Fibroblast of the aortic adventitia (primary cell): ENCODE measurements at places on chromosomes 3 and 15.

DNA sequence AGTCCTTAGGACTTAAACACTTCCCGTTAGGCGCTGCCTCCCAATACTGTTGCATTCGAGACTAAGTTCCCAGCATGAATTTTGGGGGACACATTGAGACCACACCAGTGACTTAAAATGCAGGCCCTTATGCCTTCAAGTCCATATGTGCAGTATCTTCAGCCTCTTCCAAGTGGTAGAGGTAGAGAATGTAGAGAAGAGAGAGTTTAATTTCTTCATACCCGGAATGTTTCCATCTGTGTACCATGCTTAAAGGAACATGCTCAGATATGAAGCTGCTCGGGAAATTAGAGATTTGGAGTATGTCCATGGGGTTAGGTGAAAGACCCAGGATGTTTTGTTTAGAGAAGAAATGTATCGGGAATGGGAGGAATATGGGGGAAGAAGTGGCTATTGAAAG lies 12.6 kb downstream of the DUT start:
- no peak for DNase-seq

DNA sequence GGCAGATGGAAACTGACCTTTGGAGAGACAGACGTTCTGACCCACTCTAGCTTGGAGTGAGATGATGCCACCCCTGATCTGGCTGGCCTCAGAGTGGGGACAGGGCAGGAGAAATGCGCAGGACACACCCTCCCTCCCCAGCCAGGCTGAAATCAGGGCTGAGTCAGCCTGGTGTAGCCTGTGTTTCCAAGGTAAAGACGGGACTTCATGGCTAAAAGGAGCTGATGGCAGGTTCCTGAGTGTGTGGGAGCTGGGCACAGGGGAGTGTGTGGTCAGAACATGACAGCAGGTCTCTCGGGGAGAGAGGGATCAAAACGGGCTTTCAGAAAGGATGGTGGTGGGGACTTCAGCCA lies 14.6 kb upstream of the POLG start:
- no peak for DNase-seq

- DNase-seq: no peak
These were observed 179.8 kb upstream of the TPM1 start for GRCh38 chr15:62862717-62863116.

- DNase-seq: no peak
These were observed 2.4 kb downstream of the EHD4 start for GRCh38 chr15:41969851-41970431.

DNA sequence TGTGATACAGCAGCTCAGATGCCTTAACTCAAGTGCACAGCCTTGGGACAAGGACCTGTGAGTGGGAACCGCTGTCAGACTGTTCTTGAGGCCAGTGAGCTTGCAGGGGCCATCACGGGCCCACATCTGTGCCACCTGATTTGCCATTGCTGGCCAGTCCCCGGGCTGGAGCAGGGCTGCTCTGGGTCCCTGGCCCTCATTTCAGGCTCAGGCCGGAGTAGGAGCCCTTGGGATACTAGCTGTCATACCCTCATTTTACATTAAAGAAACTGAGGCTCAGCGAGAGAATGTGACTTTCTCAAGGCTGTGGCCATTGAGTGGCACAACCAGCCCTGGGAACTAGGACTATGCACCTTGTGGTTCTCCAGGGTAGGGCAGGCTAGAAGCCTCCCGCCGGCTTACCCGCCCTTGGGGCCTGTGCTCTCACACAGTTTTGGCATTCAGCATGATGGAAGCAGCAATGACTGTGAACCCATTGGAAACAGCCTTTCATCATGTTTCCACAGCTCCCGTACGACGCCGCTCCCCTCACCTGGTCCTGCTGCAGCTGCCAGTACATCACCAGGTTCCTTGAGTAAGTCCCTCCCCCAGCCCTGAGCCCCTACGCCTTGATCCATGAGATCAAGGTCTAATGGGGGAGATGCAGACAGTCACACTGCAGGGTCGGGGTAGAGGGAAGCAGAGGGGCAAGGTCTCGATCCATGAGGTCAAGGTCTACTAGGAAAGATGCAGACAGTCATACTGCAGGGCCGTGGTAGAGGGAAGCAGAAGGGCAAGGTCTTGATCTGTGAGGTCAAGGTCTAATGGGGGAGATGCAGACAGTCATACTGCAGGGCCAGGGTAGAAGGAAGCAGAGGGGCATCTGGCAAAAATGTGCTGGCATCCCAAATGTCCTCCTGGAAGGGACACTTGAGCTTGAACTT lies 42.2 kb downstream of the GOLGA6L10 start:
- no peak for DNase-seq

DNA sequence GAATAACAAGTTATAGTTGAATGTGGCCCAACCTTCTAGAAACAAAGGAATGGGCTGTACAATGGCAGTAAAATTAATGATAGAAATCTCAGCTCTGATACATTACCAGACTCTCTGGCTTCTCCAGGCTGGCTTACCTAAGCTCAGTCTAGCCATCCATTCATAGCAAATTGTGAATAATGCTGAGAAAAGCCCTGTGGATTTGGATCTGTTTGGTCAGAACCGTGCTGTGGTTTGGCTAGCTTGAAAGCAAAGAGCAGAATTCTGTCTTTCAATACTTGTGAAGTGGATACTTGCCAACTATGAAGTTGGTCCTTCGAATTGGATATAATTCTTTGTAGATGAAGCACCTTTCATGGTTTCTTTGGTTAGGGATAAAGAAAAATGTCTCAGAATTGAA lies 199.1 kb downstream of the EPHA3 start:
- peak; percentile 6 for DNase-seq

GRCh38 chr3:5635746-5636145 lies 448.2 kb downstream of the EDEM1 start:
- DNase-seq: no peak

DNA sequence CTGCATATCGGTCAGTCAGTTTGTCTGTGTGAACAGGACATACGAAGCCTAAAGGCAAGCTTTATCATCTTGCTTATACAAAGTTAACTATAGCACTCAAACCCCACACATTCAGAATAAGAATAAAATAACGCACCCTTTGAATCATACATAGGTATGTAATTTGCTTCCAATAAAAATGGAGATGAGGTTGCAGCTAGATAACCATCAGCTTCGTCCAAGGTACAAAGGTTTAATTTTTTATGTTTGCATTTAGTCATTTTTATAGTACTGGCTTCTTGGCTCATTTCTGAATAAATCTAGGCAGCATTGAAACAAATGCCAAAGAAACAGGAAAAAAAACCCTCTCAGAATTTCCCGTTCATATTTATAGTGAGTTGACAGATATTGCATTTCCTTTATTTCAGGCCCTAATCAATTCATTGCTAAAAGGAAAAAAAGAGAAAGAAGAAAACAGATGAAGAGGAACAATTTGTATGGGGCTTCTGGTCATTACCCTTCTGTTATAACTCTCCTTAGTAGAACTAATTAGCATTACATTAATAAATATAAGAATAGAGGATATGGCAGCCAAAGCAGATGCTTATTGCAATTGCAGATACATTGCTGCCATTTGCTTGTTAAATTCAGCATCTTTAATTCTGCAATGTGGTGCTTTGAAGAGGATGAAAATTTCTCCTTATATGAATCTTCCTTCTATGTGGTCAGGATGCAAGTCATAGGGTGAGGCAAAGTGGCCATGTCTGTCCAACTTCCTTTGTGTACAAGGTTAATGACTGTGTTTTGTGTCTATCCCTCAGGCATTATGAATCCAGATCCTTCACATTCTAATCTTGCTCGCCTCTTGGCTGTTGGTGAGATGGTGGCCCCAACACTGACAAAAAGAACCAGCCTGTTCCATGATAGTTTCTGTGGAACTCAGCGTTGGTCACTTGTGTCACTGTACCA lies 550.0 kb downstream of the AGBL1 start:
- DNase-seq: no peak

DNA sequence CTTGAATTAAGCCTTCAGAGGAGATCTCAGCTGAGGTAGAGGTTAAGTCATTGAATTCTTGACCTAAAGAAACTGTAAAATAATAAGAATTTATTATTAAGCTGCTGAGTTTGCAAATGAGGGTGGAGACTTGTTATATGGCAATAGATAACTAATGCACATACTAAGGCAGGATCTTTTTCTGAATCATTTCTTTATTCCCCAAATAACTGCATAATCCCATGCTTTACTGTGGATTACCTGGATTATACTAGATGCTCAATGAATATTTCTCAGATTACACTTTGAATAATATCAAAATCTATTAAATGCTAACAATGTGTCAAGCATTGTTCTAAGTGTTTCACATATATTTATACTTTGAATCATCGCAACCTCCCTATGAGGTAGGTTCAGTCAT lies 532.5 kb downstream of the NAALADL2 start:
- no peak for DNase-seq

- no peak for DNase-seq
These were observed 231.3 kb upstream of the SATB1 start for GRCh38 chr3:18656410-18656809.

DNA sequence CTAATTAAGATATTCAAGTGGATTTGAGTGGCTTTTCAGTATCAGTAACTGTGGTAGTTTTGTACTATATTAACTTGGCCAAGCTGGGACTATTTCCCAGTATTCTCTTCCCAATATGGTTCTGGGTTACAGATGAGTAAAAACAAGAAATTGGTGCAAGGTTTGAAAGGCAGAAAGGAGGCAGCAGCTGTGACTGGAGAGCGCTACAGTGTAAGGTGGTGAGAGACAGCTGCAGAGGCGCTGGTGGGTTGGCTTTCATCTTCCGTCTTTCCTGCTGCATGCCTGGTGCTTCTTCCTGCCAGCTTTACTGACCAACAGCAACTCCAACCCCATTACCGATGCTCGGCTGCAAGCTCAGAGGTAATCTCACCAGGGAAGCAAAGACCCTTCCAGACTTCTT lies 9.8 kb downstream of the DPH3 start:
- no peak for DNase-seq

- DNase-seq: peak; percentile 68
These were observed 1.7 kb upstream of the GPR62 start for GRCh38 chr3:51953445-51953844.

GRCh38 chr3:151899996-151900395 lies 26.6 kb downstream of the SUCNR1 start:
- DNase-seq: no peak

DNA sequence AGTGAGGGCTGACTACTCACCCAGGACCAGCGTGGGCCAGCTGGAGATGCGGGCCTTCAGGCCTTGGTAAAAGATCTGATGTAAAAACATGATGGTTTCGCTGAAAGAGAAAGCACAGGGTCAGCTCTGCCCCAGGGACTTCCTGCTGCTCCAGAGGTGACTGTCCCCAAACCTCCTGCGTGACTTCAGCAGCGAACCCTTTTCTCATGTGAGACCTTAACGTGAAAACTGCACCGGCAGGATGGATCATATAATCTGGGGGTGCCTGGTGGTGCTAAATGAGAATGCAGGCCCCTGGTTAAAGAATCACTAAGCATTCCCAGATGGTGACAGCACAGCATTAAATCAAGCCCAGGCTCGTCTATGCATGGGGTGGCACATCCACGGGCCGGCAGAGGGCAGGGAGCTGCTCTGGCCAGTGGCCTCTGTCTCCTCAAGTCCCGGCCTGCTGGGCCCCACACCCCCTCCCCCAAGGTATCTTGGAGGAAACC lies 55.4 kb downstream of the RASGRF1 start:
- DNase-seq: no peak

- DNase-seq: no peak
These were observed 14.2 kb upstream of the RPP14 start for GRCh38 chr3:58291671-58292338.

GRCh38 chr15:27820232-27820631 lies 278.9 kb downstream of the OCA2 start:
- DNase-seq: no peak

- no peak for DNase-seq
These were observed 37.2 kb downstream of the CCDC54 start for GRCh38 chr3:107414325-107414964.

GRCh38 chr3:101102678-101103296 lies 109.6 kb upstream of the ABI3BP start:
- DNase-seq: no peak

- DNase-seq: no peak
These were observed 199.9 kb downstream of the UBE3A start for GRCh38 chr15:25238716-25239470.

- DNase-seq: no peak
These were observed 26.8 kb downstream of the RHCG start for GRCh38 chr15:89469426-89470096.

GRCh38 chr15:35867356-35867755 lies 321.4 kb upstream of the DPH6 start:
- DNase-seq: no peak

DNA sequence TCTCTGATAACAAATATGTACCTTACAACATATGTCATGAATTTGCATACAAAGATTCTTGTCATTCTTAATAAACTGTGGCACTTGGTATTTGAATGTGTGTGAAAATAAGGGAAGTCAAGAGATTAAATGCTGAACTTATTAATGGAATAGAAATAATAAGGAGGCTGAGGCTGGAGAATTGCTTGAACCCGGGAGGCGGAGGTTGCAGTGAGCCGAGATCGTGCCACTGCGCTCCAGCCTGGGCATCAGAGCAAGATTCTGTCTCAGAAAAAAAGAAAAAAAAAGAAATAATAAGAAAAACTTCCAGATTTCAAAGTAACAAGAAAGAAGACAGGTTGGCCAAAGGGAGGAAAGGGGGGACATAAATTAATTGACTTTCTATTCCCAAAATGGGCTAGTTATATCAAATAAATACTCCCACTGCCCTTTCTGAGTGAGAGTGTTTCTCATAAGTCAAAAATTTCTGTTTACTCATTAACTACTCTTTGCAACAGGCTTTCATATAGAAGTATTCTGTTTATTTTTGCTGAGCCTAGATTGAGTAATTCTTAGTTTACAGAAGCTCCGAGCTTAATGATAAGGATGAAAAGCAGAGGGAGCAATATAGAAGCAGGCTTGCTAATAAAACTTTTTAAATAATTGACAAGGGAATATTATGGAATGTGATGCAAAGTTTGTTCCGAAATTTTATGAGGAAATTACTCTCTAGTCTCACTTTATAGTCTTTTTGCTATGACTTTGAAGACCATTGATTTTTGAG lies 25.6 kb downstream of the KNG1 start:
- no peak for DNase-seq

GRCh38 chr15:24146251-24146650 lies 459.1 kb upstream of the NDN start:
- DNase-seq: no peak

- no peak for DNase-seq
These were observed 63.9 kb downstream of the OPA1 start for GRCh38 chr3:193656878-193657282.

- DNase-seq: peak; percentile 73
These were observed 108.2 kb upstream of the UBE2E2 start for GRCh38 chr3:23094890-23095462.
